ENCODE measurements at places on chromosomes 4 and X.

DNA sequence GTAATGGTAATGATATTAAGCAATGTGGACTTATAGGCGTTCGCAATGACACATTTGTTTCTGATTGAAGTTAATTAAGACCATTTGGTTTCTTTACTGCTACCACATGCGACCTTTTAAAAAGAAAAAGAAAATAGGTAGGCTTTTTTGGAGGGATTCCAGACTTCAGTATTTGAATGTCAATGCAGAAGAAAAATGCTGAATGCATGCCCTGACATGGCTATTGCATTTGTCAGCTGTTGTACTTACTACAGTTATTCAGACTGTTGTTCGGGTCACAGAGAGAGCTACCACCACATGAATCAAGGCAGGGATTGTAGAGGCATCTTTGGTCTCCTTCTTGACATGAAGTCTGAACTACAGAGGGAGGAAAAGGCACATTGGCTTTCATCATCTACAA lies 163.7 kb downstream of the CORIN start:
- DNase-seq: no peak

- no peak for DNase-seq
Measured at GRCh38 chr4:85784348-85784747, 309.4 kb downstream of the ARHGAP24 start.

GRCh38 chr4:184769141-184769765 lies 35.4 kb upstream of the CENPU start:
- DNase-seq: no peak

- DNase-seq: no peak
Measured at GRCh38 chr4:100889401-100889800, 371.6 kb upstream of the EMCN start.

- DNase-seq: no peak
Measured at GRCh38 chrX:34918856-34919255, 23.7 kb upstream of the FAM47B start.

DNA sequence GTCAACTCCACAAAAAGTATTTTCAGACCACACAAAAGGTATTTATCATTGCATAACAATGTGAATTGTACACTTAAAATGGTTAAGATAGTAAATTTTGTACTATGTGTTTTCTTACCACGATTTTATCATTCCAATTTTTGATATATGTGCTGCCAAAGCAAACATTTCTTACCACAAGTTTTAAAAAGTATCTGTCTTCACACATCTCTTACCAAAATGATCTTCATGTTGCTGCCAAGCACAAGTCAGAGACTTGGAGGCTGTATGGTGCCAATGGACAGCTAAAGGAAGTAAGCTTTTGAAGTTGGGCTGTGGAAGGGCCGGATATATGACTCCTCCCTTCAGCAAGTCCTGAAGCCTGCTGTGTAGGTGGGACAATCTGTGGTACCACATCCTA lies 67.9 kb downstream of the TMLHE start:
- DNase-seq: no peak

- no peak for DNase-seq
Measured at GRCh38 chrX:112832481-112833095, 8.0 kb downstream of the AMOT start.

- DNase-seq: no peak
Measured at GRCh38 chrX:141220342-141221008, 21.8 kb downstream of the SPANXC start.

DNA sequence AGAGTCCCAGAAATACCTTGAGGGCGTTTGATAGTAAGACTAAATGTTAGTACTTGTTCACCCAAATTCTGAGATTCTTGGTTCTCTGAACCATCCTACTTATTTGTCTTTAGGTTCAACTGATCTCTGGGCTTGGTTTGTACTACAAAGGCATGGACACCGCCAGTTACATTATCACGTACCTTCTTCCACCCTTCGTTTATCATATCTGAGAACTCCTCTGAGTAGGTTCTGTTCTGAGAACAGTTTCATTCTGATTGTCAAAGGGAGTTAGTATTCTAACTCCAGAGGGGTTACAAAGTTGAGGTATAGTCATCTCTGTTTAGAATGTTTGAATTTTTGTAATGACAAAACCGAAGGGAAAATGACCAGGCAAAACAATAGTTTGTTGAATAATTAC lies 19.3 kb downstream of the ZFX start:
- DNase-seq: no peak

DNA sequence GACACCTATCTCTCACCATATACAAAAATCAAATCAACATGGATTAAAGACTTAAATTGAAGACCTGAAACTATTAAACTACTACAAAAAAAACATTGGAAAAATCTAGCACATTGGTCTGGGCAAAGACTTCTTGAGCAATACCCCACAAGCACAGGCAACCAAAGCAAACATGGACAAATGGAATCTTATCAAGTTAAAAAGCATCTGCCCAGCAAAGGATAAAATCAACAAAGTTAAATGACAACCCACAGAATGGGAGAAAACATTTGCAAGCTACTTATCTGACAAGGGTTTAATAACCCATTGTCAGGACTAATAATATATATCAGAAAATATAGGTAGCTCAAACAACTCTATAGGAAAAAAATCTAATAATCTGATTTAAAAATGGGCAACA lies 415.6 kb downstream of the KLHL13 start:
- no peak for DNase-seq

DNA sequence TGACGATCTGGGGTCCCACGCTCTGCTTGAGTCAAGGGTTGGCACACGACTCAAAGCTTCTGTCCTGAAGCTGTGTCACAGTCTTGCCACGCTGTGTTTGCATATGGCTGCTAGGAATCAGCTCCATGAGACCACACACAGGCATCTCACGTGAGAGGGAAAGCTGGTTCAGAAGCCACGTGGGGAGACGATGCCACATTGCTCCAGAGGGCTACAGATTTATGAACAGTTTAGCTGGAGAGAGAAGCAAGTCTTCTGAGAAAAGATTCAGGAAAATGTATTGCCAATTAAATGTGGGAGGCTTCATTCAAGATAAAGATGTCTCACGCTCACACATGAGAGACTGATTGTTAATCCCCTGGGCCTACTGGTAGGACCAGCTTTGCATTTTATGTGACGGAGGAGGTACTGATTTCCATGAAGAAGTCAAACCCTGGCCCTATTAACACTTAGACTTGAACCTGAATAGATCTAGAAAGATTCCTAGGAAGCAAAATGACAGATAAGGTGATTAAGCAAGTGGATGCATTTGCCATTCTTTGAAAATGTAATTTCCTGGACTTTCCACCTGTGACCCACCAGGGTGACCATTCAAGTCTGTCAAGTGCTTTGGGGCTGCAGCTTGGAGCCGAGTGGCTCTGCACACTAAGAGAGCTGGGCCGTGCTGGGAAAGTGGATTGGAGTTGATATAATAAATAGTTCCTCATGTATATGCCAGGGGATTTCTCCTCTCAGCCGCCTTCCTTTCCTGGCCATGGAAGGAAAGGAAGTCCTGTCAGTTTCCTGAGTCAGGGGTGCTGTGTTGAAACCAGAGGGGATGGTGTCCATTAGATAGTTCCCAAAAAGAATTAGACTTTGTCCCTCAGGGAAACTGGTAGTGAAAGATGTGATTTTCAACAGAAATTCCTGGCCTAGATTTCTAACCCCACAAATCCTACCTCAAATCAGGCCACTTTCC lies 29.0 kb downstream of the ENPP6 start:
- DNase-seq: no peak

- no peak for DNase-seq
Measured at GRCh38 chr4:99927566-99927965, 18.9 kb downstream of the DNAJB14 start.

DNA sequence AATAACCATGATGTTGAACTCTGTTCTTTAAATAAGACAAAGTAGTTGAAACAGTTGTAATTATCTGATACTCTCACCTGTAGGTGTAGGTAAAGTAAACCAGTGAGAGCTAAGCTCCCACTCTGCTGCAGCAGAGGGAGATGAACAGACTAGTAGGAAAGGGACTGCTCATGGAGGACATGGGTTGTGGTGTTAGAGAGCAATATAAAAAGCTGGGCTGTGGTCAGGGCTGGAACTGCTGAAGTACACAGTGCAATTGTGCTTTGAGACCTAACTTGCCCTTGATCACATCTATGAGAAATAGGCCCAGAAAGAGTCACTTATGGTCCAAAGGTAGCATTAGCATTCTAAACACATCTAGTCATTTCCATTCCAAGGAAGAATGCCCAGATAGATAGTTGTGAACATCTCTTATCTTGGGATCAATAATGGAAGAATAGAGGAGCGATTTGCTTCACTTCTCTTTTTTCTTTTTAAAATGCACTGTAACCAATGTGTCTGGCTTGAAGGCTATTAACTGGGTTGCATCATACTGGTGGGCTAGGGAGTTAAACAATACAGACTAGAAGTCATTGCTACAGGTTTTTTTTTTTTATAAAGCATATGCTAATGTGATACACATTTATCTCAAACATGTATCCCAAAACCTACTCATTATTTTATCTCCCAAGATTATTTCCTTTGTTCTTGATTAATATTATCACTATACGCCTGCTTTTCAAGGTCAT lies 251.3 kb upstream of the CENPE start:
- DNase-seq: no peak

- DNase-seq: no peak
Measured at GRCh38 chr4:38273407-38273806, 313.2 kb downstream of the PTTG2 start.

DNA sequence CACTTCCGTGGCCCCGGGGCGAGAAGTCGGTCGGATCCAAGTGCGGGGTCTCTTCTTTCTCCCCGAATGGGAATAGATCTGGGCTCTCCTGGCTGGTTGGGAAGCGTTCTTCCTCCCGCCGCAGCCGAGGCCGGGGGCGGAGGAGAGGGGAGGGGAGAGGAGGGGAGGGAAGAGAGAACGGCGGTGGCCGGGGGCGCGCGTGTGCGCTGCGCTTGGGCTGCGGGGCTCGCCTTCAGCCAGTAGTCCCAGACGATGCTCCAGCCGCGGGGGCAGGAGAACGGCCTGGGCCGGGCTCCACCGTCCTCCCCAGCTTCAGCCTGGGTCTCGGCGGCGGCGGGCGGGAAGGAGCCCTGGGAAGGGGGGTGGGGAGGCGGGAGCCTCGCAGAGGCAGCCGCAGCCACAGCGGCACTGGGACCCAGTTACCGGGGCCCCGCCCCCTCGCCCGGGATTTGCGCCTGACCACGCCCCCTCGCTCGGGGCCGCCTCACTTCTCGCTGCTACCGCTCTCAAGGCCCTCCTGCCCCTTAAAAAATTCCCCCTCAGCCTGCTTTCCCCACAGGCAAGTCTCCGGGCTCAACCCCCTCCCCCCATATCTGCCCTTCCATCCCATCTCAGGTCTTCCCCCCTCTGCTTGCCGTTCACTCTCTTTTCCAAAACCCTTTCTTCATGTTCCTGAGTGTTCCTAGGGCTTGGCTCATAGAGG lies at the start of gene FGD1:
Gene FGD1 (minus strand): TSS at position 421 of the 703 bp plus-strand sequence. CDS start 802 bp downstream, outside the sequence.
- DNase-seq: peak; percentile 78

DNA sequence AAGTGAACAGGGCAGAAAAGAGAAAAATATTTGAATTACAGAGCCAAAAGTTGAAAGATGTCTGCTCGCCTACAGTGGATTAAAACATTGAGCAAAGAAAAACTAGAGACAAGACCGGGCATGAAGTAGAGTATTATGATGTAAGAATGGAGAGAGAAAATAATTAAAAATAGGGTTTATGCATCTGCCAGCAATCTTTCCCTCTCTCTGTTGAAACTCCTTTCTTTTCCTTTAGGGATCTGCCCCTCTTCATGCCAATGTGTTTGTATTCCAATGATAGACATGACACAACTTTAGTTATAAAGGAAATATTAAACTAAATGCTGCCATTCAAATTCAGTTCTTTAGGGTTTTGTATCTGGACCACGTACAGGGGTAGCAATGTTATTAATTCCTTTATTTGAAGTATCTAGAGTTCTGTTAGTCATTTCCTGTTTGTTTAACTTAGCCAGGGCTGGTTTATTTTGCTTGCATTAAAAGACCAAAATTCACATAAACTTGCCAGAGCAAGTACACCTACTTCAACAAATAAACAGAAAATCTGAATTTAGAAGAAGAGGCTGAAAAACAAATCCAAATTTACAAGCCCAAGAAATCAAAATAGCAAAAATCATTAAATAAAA lies 202.6 kb downstream of the SPOCK3 start:
- no peak for DNase-seq

- DNase-seq: no peak
Measured at GRCh38 chrX:72203421-72203820, 21.9 kb downstream of the PIN4 start.

- DNase-seq: no peak
Measured at GRCh38 chr4:96315815-96316214, 475.9 kb downstream of the PDHA2 start.

GRCh38 chrX:57752866-57753265 lies 72.8 kb upstream of the NLRP2B start:
- no peak for DNase-seq

- no peak for DNase-seq
Measured at GRCh38 chrX:37847733-37848197, 394 bp upstream of the DYNLT3 start.

- no peak for DNase-seq
Measured at GRCh38 chr4:184416913-184417734, 57.2 kb downstream of the IRF2 start.

GRCh38 chrX:30649859-30650258 lies 3.4 kb upstream of the GK start:
- DNase-seq: no peak

DNA sequence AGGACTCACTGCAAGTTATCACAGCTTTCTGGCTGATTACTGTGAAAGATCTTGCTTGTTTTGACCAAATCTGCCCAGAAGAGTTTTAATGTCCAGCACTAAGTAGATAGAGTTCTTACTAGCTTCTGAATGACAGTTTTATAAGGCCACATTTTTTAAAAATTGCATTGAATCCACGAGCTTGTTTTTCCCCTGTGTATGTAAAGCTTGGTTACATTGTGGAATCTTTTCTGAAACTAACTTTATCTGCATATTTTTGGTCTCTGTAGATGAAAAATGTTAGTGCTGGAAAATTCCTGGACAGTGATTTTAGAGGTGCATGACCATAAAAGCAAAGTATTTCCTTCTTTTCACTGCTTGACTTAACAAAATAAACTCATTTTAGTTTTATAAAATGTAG lies 650.3 kb upstream of the FAM241A start:
- DNase-seq: no peak

Measured in spleen (tissue), 13 donors.